Esophagus squamous epithelium (tissue), 5 donors: ENCODE measurements at places on chromosomes 16 and 17.

DNA sequence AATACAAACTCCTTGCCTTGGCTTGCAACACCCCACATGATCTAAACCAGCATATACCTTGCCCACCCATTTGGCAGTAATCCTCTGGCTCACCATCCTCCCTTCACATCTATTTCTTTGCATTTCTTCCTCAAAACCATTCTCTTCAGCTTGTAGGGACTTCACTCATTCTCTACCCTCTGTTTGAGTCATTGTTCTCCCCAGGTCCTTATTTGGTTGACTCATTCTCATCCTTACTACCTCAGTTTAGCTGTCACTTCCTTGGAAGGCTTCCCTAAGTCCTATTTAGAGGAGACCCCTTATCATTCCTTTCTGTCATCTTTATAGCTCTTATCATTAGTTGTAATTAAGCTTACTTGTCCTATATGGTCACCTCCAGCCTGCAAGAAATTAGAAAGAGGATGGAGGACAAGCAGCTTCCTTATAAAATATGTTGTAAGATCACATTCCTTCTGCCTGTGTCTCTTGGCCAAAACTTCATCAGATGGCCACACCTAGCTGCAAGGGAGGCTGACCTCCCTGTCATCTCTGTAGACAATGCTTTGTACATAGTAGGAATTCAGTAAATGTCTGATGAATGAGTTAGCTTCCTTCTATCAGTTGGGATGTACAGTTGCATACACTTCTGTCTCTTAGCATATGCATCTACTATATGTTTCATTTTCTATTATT is 1.7 kb downstream of the TTC19 start:
- DNase-seq: no peak

DNA sequence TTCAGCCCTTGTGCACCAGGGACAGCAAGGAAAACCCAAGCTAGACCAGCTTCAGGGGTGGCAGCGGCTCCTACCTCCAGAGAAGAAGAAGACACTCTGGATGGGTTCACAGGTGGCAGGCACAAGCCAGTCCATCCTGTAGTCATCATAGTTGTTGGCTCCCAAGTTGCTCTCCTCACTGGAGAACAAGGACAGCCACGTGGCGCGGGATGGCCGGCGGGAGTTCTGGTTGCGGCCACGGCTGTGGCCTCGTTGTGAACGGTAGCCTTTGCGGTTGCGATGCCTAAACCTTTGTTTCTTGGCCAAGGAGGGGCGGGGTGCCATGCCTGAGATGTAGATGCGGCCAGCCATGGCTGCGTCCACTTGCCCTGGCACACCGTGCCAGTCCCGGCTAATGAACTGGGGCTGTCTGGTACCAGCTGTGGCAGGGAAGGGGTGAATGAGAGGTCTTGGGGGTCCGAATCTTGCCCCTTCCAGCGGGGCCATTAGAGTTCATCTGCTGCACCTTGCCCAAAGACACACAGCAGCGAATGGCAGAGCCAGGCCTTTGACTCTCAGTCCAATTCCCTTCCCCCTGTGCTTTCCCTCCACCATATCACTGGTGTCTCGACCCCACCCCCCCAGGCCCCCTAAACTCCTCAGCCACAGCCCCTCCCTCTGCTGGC is 2.3 kb downstream of the VTN start:
- DNase-seq: no peak

- no peak for DNase-seq
These were observed 232.3 kb downstream of the CEP112 start for GRCh38 chr17:65959630-65960029.

- no peak for DNase-seq
These were observed 390 bp upstream of the UNC13D start for GRCh38 chr17:75844530-75845057.

- no peak for DNase-seq
These were observed 25.1 kb upstream of the ADGRG1 start for GRCh38 chr16:57603115-57604024.

DNA sequence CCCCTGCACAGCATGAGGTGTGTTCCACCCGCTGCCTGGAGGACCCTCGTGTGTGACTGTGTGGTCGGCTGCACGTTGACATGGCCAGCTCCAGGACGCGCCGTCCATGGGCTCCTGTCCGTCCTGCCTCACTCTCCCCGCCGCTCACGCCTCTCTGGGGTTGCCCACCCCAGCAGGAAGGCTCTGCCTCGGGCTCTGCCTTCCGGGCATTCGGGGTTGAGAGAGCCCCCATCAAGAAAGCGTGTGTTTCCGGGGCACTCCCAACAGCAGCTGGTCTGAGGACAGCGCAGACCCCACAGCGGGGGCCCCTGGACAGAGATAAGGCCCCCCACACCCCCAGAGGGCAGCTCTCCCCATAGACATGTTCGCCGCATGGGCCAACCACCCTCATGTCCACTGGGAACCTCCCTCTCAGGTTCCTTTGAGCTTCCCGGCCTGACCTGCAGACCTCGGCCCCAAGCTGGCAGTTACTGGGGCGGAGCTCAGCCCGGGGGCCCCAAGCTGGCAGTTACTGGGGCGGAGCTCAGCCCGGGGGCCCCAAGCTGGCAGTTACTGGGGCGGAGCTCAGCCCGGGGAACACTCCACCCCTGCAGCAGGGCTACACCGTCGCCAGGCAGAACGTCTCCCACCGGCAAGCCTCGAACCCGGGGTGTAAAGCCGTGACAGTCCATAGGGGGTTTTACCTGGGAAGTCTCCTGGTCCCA is 8.4 kb upstream of the PIEZO1 start:
- no peak for DNase-seq

GRCh38 chr16:30619202-30619601 is 9.0 kb upstream of the ZNF689 start:
- no peak for DNase-seq

- no peak for DNase-seq
These were observed 38.9 kb downstream of the ARHGAP17 start for GRCh38 chr16:24976061-24976779.

DNA sequence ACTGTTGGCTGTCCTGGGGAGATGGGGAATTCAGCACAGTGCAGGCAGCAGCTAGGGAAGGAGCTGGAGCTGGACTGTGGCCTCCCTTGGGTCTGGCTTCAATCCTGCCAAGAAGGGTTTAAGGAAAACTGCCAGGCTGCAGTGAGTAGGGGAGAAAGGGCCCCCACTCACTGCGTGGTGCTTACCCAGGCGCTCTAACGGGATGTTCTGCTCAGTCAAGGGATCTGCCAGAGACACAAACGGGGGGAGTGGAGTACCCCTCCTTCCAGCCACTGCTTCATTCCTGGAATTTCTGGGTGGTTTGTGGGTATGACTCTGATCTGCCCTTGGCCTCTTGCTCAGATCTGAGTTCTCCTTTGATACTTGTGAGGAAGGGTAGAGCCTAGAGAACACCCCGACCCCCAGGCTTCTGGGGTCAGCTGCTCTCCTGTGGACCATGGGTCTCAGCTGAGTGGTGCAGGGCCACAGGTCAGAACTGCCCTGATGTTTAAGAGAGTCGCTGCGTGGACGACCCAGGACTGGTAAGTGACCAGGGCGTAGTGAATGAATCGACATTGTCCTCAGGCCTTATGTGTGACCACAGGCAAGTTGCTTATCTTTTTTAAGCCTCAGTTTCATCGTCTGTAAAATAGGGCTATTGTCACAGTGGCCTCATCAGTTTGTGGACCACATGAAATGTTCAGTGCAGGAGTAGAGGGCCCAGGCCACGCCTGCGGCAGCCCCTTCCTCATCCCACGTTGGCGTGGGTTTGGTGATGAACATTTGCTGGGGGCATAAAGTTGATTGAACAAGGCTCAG is 9.6 kb downstream of the CRISPLD2 start:
- no peak for DNase-seq

GRCh38 chr17:50457621-50458020 is 11.1 kb downstream of the CHAD start:
- no peak for DNase-seq

- DNase-seq: no peak
These were observed 6.1 kb downstream of the DRG2 start for GRCh38 chr17:18093616-18094408.

- DNase-seq: no peak
These were observed 48.9 kb downstream of the FBXL20 start for GRCh38 chr17:39352511-39352910.

GRCh38 chr17:2396192-2396567 is 4.7 kb downstream of the MNT start:
- no peak for DNase-seq

GRCh38 chr17:15351925-15352324 is 10.5 kb upstream of the TEKT3 start:
- DNase-seq: no peak

DNA sequence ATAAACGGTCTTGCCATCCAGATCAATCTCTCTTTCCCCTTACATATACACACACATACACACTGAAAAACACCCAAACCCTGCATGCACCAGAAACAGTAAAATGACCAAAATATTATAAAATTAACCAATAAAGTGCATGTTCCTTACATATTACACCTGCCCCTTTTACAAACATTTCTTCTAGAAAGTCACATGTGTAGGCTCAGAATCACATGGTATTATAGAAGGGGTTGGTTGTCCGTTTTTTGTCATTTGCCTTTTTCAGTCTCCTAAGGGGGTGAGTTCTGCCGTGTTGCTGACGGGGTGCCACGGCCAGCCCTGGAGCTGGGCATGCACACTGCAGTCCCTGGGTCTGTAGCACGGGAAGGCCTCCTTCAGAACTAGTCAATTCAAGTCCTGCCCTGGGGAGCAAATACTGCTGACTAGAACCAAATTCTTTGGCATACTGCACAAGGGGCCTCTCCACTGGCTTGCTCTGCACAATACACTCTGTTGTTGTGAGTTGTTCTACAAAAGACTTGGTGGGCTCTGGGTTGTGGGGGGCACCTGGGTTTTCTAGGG is 8.0 kb upstream of the CORO6 start:
- no peak for DNase-seq

DNA sequence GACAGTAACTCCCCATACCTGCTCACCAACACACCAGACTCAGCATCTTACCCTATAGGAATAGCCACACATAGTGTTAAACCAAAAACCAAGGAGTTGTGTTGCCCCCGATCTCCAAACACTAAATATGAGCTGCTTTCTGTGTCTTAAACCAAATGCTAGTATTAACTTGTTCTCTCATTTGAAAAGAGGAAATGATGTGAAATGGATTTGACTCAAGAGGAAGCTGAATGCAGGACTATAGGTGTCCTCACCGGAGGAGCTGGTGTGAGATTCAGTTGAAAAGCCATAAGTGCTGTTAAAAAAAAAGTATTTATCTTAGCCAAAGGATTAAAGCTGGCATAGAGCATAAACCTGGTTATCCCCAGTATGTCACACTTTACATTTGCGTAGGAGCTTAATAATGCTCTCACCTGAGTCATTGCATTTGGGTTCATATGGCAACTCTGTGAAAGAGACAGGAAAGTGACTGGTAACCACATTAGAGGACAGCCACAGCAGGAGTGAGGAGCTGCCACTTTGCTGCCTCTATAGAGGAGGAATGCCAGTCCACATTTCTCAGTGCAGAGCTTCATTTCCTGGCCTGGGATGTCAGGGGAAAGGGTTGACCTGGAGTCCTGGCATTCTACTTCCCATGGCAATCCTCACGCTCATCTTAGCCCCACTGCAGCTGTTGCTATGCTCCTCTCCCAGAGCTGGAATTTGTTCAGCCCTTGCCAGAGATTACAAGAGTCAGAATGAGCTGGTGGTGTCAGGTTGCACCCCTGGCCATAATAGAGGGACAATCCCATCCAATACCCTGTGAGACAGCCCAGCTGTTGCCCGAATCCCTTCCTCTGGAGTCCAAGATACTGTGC is 143.3 kb upstream of the ANKFN1 start:
- no peak for DNase-seq

DNA sequence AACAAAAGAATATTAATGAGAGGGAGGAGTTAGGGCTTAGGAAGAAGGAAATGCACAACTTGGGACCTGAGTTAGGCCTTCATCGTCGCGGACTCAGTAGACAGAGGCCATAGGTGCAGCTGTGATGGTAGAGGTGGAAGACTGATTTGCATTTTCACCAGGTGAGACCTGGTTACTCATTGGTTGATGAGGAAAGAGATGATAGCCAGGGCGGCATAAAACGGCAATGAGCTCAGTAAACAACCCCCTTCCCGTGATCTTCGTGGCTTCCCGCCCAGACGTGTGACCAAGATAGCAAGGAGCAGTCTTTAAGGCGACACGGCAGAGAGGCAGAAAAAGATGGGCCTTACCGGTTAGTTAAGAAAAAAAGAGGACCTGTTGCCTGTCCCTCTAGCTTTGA is at the start of gene TMC5:
TMC5 (plus strand) TSS at position 244 of the 400 bp plus-strand sequence. CDS start 22,156 bp downstream, outside the sequence.
- DNase-seq: no peak

GRCh38 chr17:31309556-31309955 is 4.3 kb downstream of the EVI2B start:
- DNase-seq: no peak

- DNase-seq: no peak
These were observed 11.8 kb downstream of the PEMT start for GRCh38 chr17:17579691-17580090.

DNA sequence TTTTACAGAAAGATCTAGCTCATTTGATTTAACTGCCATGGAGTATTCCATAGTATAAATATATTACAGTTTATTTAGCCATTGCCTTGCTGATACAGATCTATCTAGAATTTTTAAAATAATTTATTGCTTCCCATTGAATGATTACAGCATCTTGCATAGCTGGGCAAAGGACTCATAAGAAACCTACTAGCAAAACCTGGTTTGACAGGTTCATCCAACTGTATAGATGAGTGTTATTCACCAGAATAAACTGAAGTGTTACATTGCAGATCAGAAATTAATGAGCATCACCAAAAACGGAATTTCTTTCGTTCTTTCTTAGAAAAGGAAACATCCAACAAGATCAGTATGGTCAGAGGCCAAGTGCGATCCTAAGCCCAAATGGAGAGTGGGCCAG is 202.2 kb upstream of the CACNG5 start:
- no peak for DNase-seq

- no peak for DNase-seq
These were observed 898 bp downstream of the TERF2IP start for GRCh38 chr16:75648265-75649076.

DNA sequence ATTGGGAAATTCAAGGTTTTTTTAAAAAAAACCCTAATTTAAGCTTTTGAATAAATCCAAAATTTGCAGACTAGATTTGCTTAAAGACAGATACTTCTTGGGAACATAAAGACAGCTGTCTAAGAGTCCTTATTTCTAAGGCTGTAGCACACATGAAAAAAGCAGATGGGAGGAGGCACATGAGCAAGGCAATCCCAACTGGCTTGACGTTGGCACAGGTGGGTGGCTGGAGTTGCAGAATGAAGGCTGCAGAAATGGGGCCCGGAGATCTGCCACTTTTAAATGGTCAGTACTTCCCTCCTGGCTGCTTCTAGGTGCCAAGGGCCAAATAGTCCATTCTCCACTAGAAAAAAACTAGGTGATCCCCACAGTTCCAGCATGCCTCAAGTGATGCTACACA is 4.4 kb downstream of the KIAA0753 start:
- no peak for DNase-seq

DNA sequence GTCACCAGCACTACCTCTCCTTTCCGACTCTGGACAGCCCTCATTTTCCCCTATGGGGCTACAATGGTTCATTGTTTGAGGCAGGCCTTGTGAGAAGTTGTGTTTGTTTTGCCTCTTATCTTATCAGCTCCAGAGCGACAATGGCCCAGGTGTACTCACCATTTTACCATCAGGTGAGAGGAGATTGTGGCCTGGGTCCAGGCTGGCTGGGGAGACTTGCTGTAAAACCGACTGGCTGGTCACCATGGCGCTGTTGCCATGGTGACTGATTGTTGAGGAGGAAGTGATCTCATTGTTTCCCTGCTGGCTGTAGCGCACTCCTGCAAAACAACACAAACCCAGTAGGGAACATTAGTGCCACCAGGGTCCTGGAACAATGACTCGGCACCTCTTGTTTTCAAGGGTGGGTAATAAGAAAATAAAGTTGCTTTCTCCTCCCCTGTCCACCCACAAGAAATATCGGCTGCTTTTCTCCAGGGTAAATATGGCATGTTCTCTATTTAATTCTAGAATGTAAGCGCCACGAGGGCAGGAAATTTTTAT is 34.4 kb downstream of the HNF1B start:
- DNase-seq: no peak
